ENCODE measurements at places on chromosomes 4 and X.

- DNase-seq: peak; percentile 70
Measured at GRCh38 chr4:2009651-2010233, 968 bp upstream of the NELFA start.

DNA sequence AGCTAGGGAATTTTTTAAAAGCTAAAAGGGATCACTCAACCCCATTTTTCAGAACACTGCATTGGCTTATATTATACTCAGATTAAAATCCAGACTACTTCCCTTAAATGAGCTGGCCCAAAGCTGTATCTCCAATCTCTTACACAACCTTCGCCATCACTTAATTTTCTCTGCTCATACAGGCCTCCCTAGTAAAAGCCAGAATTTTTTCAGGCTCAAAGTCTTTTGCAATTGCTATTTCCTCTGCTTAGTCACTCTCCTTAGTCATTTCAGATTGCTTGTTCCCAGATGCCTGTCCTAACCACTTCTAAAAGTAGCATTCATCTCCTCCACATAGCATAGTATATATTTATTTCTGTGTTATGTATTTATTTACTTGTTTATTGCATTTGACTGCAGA is 1587.9 kb upstream of the ADGRL3 start:
- DNase-seq: no peak

- no peak for DNase-seq
Measured at GRCh38 chrX:17592117-17592516, 145.2 kb upstream of the SCML1 start.

- DNase-seq: peak; percentile 83
Measured at GRCh38 chr4:145481164-145481941, at the start of gene SMAD1. Gene SMAD1 (plus strand): TSS chr4:145481853. CDS start chr4:145514614, 32,761 bp downstream.

- DNase-seq: peak; percentile 26
Measured at GRCh38 chrX:87338510-87338909, 179.1 kb upstream of the KLHL4 start.

DNA sequence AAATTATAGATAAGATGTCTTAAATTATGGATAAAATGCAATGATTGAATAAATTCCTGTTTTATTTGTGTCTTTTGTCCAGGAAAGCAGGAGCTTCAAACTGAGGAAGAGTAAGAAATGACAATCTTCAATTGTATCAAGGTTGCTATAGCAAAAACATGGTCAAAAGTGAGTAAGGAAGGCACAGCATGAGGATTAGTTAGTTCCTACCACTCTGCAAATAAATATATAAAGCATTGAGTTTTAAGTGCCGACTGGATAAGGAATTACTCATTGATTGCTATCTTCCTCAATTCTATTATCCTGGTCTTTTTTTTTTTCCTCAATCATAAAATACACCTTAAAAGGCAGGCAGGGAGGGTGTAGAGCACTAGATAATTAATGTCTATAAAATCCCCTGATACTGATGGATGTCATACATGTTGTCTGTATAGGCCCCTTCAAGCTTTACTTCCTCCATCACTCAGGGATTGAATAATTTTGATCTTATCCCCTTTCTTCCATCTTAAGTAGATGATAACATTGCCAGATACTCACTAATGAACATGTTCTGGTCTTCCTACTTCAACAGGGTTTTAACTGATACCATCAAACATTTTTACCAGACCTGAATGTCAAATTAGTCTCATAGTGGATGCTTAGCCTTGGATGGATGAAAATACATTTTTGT is 86.6 kb downstream of the MID1 start:
- DNase-seq: no peak

- DNase-seq: no peak
Measured at GRCh38 chr4:97643179-97643578, 500.1 kb downstream of the STPG2 start.

- DNase-seq: no peak
Measured at GRCh38 chr4:168633496-168633895, 136.6 kb downstream of the PALLD start.

DNA sequence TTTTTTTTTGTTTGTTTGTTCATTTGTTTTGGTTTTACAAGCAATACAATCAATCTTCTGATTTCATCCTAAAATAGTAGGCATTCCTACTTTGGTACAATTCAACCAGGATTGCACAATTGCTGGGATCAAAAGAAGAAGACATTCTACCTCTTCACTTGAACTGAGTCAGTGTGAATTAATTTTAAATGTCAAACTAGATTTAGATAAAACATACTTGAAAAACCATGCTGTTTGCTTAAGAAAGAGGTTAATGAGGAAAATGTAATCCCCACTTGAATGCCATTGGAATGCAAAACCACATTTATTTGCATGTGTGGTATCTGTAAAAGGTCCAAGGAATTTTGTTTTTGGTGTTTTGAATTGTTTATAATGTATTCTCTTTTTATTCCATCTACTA is 40.5 kb downstream of the HAND2 start:
- no peak for DNase-seq

DNA sequence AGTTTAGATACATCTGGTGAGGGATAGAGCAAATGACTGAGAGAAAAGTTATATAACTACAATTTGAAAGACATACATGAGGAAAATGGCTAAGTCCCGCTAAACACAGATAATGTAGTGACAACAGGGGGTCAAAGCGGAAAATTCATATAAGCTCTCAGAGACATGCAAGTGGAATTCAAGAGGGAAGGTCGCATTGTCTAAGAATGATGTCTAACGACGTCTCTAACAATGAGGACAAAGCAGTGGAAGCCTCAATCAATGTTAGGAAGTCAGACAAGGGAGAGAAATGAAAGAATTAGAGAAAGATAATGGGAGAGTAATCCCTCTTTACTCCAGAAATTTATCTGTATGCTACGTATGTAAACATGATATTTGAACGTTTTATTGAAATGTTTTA is 113.4 kb downstream of the ANTXR2 start:
- DNase-seq: peak; percentile 34

DNA sequence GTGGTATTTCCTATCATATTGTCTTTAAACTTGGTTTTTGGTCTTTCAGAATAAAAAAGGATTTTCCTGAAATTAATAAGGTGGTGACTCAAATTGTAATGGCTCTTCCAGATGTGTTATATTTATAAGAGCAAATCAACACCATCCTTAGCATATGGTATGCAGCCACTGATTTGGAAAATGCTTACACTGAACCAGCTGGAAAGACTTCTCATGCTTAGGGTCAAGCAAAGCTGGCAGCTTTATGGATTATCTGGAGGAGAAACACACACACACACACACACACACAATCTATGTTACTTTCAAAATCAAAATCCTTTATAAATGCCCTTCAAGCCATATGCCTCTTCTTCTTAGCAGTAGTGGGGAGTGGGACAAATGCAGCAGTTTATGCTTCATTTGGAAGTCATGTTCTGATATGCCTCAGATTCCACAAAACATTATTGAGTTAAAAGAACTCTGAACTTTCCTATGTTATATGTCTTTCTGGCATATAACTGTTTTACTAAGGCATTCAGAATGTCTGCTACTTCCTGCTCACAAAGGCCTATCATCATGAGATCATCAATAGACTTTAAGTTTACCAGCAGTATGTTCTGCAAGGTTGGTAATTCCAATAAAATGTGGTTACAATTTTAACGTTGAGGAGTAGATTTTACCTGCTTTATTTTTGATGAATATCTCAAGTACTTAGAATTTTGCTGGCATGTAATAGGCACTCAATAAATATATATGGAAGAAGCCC is 72.9 kb upstream of the PRDM5 start:
- no peak for DNase-seq

DNA sequence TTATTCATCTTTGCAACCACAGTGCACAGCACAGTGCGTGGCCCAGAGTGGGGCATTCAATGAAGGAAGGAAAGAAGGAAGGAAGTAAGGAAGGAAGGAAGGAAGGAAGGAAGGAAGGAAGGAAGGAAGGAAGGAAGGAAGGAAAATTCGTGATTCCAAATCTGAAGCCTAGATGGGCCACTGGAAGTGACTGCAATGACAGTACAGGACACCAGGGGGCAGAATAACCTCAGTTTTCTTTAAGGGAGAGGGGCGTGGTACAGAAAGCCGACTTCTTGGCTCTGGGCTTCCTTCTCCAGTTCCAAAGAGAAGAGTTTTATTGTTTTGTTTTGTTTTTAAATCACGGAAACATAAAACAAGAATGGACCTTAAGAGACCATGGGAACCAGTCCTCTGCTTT is 47.8 kb downstream of the APLN start:
- DNase-seq: peak; percentile 79

DNA sequence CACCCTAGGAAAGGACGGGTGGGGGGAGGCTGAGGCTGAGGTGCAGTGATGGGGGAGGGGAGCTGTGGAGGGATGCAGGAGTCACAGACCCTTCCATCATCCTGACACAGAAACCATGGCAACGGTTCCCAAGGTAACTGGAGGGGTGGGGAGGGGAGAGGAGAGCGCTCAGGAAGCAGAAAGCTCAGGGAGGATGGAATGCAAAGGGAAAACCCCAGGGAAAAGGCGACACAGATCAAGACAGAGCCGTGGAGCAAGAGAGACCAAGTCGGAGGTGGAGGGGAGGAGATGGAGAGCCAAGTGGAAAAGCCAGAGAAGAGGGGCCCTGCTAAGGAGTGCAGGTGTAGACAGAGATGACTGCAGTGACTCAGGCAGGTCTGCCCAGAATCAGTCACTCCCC is 14.5 kb downstream of the L1CAM start:
- peak; percentile 31 for DNase-seq

DNA sequence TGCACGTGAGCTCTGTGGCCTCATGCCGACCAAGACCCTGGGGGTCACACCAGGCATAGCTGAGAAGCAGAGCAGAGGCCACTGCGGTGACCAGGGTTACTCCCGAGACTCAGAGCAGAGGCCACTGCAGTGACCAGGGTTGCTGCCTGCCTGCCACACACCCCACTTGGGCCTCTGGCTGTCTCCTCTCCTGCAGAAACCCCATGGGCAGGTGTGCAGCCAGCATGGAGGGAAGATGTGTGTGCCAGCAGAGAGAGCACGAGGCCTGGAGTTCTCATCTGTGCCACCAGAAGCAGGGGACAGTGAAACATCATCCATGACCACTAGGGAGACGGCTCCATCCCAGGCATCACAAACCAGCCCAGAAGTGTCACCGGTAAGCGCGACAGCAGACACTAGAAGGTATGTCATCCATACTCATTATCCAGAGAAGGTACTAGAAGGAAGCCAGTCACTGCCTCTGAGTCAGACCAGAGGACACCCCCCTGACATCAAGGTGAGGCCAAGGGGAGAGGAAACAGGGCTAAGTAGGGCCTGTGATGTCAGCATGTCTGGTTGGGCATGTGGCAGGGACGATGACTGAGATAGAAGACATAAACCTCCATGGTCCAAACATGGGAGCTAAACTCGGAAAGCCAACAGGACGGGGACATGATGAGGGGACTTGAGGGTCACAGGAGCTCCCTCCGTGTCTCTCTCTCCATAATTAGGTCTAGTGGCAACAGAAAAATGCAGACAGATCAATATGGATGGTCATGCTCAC is 24.2 kb upstream of the SPON2 start:
- no peak for DNase-seq
